DND-41 (cell line): ENCODE measurements at places on chromosomes 6 and 20.

GRCh38 chr6:2900221-2900807 is 2.8 kb downstream of the SERPINB9 start:
- DNase-seq: no peak

DNA sequence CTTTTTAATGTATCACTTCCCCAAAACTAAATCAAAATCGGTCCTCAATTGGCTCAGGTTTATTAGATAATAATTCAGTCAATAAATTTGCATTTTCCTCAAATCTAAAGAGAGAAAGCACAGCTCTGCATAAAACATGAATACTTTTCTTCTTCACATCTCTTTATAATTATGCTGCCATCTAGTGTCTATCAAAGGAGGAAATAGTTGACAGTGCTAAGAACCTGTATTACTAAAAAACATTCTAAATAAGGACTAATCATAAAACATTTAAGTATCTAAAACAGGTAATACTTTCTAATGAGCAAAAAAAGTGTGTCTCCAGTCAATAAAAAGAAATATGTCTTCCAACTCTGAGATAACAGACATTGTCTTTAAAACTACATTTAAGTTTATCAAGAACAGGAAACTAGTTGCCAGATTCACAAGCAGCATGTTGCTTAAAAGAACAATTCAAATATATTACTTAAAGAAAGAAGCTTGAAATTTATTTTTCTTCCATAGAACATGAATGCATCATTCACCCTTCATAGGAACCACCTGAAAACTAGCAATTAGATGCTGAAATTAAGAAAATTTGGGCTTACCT is 56.5 kb upstream of the DST start:
- no peak for DNase-seq

DNA sequence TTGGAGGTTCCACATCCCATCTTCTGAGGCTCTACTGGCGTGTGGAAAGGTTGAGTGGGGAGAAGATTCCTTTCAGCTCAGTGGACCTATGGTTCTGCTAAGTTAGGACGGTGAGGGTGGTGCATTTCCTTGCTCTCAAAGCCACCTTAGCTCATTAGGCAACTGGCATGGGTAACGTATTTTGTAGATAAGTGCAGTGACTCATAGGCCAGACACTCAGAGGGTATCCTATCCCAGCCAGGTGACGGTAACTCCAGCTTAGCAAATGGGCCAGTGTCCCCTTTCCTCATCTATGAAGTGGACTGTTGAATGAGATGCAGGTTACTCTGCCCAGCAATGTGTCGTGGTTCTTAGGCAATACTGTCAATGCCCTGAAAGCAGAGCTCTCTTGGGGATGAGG is 3.7 kb downstream of the RPS6KA2 start:
- DNase-seq: no peak

GRCh38 chr20:14865169-14865568 is 527.8 kb upstream of the FLRT3 start:
- peak; percentile 20 for DNase-seq

GRCh38 chr6:116572162-116572561 is 858 bp downstream of the RWDD1 start:
- peak; percentile 18 for DNase-seq

DNA sequence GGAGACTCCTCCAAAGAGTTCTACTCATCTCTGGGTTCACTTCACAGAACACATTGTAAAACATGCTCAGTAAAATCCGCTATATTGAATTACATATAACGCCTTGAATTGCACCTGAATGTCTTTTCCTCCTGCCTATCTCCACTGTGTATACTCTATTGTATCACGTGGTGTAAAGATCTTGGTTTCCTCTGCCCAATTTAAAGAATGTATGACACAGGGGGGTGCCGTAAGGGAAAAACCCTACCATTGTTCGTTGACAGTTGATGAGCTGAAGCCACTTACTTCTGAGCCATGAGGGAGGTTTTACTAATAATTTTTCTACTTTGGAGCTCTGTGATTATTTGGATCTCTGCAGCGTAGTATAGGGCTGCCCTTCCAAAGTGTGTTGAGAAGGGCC is 6.0 kb downstream of the ASF1A start:
- DNase-seq: no peak
